ENCODE measurements at places on chromosomes 11 and 22. TPM values are rescaled to one million over a fixed set of nuclear protein-coding genes. Genes with fewer than 3 reads are reported as not detected.

The PTPRCAP gene
- total RNA-seq, result not detected

The DTX4 gene
- 2.5 TPM for total RNA-seq

The CPSF7 gene
- 38.1 TPM for total RNA-seq

The PITPNB gene
- 13.7 TPM for total RNA-seq

The SAA1 gene
- total RNA-seq, result 31.8 TPM

The PIK3C2A gene
- 91.2 TPM for total RNA-seq

The APOA4 gene
- not detected for total RNA-seq

The OPCML gene
- total RNA-seq, result not detected

The DRAP1 gene
- 122 TPM for total RNA-seq

The RGL4 gene
- total RNA-seq, result not detected

The RIMBP3C gene
- total RNA-seq, result 0.18 TPM

The OR2AG1 gene
- not detected for total RNA-seq

The CBLIF gene
- not detected for total RNA-seq

The PVALB gene
- not detected for total RNA-seq

The KMT5B gene
- 14.8 TPM for total RNA-seq

The PRSS23 gene
- total RNA-seq, result 197 TPM

The OR51B6 gene
- total RNA-seq, result not detected

The ANO9 gene
- not detected for total RNA-seq

The TNNT3 gene
- total RNA-seq, result 5.1 TPM

The RNH1 gene
- total RNA-seq, result 498 TPM

The CD3D gene
- total RNA-seq, result not detected

The NCAPD3 gene
- total RNA-seq, result 6.5 TPM

The UBE2L6 gene
- 61.7 TPM for total RNA-seq

The SPI1 gene
- total RNA-seq, result not detected

The TEX54 gene
- not detected for total RNA-seq

The OR56A1 gene
- not detected for total RNA-seq

The MN1 gene
- total RNA-seq, result 29.5 TPM

The OR52N4 gene
- not detected for total RNA-seq

The TRIM48 gene
- not detected for total RNA-seq

The SAMM50 gene
- total RNA-seq, result 42.9 TPM

The ANO3 gene
- total RNA-seq, result 0.36 TPM

The ZFTA gene
- total RNA-seq, result 16.5 TPM

The CATSPER1 gene
- not detected for total RNA-seq

The LDLRAD3 gene
- 19.1 TPM for total RNA-seq

The EMID1 gene
- total RNA-seq, result 0.32 TPM

The GNAZ gene
- 0.32 TPM for total RNA-seq

The FAM180B gene
- total RNA-seq, result not detected

The FOLR3 gene
- not detected for total RNA-seq

The MAPK8IP1 gene
- total RNA-seq, result 19.1 TPM

The TIRAP gene
- 3.8 TPM for total RNA-seq

The SLC7A4 gene
- not detected for total RNA-seq

The CTSW gene
- total RNA-seq, result not detected

The CALCA gene
- not detected for total RNA-seq

The PIWIL4 gene
- 1.5 TPM for total RNA-seq

The ZP1 gene
- 0.81 TPM for total RNA-seq

The MAFF gene
- 48.0 TPM for total RNA-seq

The FTH1 gene
- 3,687 TPM for total RNA-seq

The FBXO3 gene
- total RNA-seq, result 28.8 TPM

The BBOX1 gene
- not detected for total RNA-seq

The MRGPRX3 gene
- total RNA-seq, result not detected

The LDHAL6A gene
- total RNA-seq, result not detected

The XKR3 gene
- total RNA-seq, result not detected

The NLRP10 gene
- total RNA-seq, result not detected

Data from cardiac atrium fibroblast (primary cell).